ENCODE measurements at places on chromosomes 6 and 20.
A peak's percentile ranks its signal among the peaks of the same experiment; 100 is the strongest.

- DNase-seq, result no peak
Measured at GRCh38 chr6:150301846-150302519, 66.8 kb upstream of the IYD start.

DNA sequence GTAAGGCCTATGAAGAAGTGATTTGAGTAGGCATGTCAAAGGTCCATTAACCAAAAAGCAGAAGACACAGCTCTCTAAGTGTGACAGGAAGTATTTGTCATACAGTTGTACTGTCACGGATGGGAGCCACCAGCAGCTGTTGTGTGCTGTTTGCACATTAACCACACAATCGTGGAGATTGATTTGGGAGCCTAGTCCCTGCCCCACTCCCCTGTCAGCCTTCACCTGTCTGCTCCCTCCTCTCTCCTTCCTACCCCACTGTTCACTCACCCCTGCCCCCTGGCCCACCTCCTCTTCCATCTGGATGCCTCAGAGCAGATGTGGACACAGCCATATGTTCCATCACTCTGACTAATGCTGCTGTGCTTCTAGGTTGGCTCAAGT, 124.7 kb upstream of the SPACA1 start:
- DNase-seq, result peak; percentile 84

- DNase-seq, result no peak
Measured at GRCh38 chr6:41647061-41647511, 8.8 kb downstream of the MDFI start.

GRCh38 chr6:138486249-138487101, 12.8 kb downstream of the NHSL1 start:
- DNase-seq, result no peak

DNA sequence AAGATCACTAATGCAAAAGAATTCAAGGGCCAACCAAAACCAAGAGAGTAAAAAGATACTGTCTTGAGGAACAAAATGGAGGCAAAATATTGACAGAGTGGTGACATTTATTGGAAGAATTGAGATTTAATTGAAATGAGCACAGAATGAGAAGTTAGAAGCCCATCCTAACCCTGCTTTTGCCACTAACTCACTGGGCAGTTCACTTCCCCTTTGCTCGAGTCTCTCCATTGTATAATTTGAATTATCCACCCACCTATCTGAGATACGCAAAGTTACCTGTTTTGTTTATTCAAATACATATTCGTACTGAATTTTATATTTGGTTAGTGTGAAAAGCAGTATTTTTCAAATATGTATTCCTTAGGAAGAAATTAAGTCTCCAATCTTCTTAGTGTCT, 204.5 kb upstream of the PRDM1 start:
- DNase-seq, result no peak

GRCh38 chr20:17488916-17489600, 42.1 kb downstream of the BFSP1 start:
- DNase-seq, result no peak

DNA sequence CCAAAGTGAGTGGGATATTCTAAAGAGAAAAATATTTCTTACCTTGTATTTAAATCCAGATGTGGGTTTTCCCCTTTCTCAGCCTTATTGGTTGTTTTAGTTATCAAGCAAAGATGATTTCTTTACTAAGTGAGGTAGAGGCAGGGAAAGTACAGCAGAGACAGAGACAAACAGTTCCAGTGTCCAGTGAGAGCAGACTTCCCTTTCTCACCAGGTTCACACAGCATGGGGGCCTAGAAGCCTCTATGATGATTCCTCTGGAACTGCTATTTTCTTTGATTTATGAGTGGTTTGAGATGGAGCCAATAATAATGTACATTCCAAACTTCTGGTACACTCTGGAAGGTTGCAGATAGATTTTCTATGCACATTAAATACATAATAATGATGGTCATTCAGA, 234.0 kb upstream of the MARCKS start:
- DNase-seq, result no peak

DNA sequence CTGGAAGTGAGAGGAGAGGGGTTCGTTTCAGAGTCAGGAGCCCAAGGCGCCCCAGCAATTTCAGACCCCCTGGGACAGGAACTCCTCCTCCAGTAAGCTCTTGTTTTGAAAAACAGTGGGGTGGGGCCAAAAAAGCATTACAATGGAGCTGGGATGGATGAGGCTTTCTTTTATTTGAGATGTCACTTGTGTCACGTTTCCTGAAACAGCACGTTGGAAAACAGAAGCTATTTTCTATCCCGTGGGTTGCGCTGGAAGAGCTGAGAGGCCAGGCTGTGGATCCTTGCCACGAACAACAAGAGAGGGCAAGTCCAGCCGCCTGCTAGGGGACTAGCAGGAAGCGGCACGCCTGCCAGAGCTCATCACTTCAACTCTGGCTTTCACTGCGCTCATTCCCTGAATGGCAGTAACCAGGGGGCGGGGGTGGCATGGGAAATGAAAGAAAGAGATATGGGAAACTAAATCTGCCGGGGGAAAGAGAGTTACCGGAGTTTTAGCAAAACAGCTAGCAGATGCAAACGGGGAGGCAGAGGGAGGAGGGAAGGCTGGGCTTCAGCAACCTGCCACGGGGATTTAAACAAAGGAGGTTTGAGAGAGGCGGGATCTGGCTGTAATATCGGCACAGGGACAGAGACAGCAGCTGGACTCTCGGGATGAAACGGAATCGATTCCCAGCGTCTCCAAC, 34.6 kb downstream of the GCNT2 start:
- DNase-seq, result no peak

DNA sequence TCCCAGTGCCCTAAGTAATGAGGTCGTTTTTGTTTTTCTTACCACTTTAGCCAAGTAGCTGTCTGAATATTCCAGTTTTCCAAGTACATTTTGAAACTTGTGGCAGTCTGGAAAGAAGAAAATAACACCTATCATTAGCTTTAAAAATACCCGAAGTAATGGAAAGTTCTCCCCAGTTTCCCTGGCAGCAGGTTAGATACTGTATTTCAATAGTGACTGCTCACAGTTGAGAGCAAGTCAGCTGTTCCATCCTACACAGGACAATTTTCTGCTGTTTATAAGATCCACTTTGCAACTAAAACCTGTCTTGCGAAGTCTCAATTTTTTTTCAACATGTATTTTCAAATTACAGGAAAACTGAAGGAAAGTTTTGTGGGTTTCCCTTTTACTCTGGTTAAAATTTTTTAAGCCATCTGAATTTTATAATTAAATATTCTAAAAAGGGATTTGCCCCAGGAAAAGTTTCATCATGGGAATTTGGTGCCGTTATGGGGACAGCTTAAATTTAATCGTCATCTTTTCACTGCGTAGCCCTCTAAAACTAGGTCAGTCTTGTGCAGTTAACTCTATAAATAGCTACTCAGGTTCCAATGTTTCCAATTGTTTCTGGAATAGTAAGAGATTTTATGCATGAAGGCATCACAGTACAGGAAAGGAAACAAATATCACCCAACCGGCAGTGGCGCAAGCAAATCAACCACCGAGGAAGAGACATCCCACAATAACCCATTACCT, 96.9 kb downstream of the MBOAT1 start:
- no peak for DNase-seq

DNA sequence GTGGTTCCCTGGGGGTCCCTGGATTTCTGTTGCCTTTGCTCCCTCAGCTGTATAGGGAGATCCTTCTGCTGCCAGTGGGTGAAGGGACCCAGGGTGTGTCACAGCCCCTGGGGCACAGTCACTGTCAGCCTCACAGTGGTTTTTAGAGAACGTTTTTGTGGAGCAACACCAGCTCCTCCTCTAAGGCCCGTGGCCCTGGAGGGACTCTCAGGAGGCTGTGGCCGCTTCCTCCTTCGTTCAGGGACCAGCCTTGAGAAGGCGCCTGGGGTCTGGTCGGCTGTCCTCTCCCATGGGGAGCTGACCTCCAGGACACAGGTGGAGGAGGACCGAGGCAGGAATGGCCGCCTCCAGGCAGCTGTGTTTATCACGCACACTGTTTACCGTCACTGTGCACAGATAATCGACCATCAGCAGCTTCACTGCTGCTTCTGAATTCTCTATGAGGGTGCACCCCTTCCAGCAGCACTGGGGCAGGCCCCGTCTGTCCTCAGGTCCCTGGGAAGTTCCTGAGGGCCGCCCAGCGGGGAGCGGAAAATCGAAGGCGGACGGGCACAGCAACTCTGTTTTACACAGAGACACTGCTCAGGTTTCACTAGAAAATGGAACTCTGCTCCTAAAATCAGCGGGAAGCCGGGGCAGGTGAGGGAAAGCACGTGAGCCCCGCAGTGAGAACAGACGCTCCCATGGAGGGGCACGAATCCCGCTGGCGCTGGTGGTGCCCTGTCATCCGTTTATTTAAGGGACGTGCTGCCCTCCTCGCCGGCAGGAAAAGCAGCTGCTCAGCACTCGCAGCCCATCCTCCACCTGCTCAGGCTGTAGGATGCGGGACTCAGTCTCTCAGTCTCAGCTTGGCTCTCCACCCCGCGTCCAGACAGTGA, 10.4 kb upstream of the FRMD1 start:
- DNase-seq, result no peak

DNA sequence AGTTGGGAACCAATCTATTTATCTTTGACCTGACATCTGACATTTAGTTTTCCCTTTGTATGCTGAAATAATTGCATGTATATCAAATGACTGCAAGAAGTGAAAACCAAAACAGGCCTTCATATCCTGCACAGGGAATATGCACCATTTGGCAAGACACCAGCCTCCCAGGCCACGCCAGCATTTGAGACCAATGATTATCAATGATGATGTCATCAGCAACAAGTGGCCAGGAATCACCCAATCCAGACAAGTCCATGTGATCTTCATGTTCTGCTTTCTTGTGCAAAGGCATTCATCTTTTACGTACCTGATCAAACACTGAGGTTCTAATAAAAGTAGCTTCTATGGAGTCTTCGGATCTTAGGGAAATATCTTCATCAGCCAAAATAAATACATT, 107.4 kb upstream of the TENT5A start:
- DNase-seq, result no peak

GRCh38 chr6:107625264-107625663, 135.3 kb downstream of the SOBP start:
- DNase-seq, result no peak

- DNase-seq, result no peak
Measured at GRCh38 chr6:152648105-152648504, 10.9 kb upstream of the SYNE1 start.

Data from T-helper 2 cell (primary cell).